ENCODE measurements at places on chromosomes 3 and 15. TPM values are rescaled to one million over a fixed set of nuclear protein-coding genes. Genes with fewer than 3 reads are reported as not detected.

GRCh38 chr3:155744626-155745324 lies at the start of gene PLCH1:
TSS of gene PLCH1 (minus strand) at chr3:155745071. CDS start at chr3:155704224, 40,847 bp downstream.
- no peak for DNase-seq

GRCh38 chr15:48680841-48681240 lies 35.3 kb upstream of the FBN1 start:
- no peak for DNase-seq

DNA sequence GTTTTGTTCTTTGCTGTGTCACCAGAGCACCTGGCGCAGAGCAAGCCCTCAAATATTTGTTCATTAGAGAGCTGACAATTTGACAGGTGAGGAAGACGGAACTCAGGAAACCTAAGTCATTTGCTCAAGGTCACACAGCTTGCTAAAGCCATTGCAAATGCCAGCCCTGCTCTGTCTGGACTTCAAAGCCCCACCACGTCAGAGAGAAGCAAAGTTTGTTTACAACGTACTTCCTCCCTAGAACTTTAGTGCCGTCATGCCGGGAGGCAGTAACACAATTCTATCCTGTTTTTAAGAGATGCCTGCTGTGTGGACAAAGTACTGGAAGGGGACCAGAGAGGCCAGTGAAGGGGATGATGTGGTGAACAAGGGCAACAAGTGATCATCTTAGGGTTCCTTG lies 216.6 kb upstream of the PRICKLE2 start:
- DNase-seq: no peak

- DNase-seq: no peak
Observed at GRCh38 chr15:89358755-89359439, 24.3 kb upstream of the POLG start.

DNA sequence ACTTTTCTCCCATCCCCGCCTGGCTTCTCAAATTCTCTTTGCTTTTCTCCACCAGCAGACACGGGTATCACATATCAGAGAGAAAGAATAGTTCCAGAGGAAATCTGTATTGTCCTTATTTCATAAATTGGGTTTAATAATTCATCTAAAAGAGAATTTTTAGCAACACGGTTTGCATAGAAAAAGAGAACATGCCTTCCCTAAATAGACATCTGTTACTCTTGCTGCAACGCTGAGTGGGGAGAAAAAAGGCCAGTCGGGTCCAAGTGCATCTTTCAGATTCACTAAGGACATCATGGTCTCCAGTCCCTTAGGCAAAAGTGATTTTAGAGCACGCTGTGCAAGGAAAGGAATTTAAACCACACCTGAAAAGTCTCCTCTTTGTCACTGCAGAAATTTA lies 201.3 kb downstream of the ABHD5 start:
- DNase-seq: no peak

DNA sequence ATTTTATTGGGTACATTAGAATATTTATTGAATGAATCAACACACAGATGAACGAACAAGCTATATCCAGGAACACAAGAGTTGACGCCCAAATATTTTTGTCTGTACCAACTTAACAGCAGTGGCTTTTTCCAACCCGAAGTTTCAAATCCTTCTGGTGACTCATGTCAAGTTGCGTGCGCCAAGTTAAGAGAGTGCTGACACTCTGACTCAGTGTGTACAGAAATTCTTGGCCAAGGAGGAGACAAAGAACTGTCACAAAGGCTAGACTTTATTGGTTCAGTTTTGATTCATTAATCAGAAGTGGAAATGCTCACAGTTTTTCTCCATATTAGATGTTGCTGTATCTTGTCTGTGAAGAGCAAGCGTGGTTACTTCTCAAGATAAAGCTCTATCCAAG lies 59.6 kb upstream of the TSC22D2 start:
- no peak for DNase-seq

DNA sequence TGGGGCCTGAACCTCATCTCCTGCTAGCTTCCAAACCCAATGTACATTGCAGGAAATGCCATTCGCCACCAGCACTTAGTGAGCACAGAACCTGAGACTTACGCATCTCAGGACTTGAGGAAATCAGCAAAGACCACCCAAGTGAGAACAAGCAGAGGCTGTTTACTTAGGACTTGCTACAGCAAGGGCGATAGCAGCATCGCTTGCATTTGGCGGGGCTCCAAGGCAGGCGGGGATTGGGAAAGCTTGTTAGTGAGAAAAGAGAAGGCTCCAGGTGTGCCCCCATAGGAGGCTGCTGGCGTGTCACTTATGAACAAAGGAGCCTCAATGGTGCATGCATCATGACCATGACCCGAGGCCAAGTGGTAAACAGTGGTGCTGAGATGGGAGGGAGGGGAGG lies 19.7 kb downstream of the SLC6A20 start:
- DNase-seq: peak; percentile 67

DNA sequence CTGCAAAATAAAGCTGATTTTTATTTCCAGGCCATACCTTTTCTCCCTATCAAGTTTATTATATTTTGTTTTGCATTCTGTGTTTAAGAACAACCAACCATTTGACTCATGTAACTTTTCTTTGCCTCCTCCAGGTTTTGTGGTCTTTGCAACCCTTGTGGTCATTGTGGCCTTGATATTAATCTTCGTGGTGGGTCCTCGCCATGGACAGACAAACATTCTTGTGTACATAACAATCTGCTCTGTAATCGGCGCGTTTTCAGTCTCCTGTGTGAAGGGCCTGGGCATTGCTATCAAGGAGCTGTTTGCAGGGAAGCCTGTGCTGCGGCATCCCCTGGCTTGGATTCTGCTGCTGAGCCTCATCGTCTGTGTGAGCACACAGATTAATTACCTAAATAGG lies 27.6 kb downstream of the NIPA2 start:
- DNase-seq: no peak

- DNase-seq: no peak
Observed at GRCh38 chr3:40593351-40593750, 68.6 kb downstream of the ZNF621 start.

GRCh38 chr3:29454161-29454611 lies 173.3 kb downstream of the RBMS3 start:
- no peak for DNase-seq

DNA sequence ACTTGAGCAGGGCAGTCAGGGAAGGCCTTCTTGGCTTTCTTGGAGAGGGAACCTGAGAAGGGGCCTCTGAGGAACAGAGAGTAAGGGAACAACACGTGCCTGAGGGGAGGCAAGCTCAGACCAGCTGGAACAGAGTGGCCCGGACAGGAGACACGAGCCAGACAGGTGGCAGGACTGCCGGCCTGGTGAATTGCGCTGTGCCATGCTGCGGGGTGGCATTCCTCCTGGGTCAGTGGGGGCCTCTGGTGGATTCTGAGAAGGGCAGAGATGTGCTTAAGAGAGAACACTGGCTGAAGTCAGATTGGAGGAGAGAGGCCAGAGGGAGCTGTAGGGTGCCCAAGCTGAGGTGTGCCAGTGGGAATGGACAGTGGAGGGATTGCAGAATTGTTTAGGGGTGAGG lies 4.9 kb downstream of the CHAC1 start:
- DNase-seq: no peak

- DNase-seq: no peak
Observed at GRCh38 chr3:27939521-27939920, 217.4 kb upstream of the EOMES start.

- no peak for DNase-seq
Observed at GRCh38 chr15:74631935-74632560, 16.4 kb downstream of the CLK3 start.

DNA sequence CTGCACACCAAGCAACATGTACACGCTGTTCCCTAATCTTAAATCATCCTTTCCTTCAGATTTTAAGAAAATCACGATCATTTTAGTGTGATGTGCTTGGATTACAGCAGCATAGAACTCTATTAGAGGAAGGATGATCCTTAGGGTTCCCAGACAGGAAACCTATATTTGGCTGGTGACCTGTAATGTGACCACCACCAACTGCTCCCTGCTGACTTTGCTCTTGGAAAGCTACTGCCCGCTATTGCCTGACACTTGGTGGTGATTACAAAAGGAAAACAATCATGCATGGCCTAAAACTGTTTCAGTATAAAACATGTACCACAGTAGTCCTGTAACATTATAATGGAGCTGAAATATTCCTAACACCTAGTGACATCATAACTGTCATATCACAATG lies 27.2 kb upstream of the LMOD3 start:
- DNase-seq: no peak

GRCh38 chr3:135038186-135038585 lies 243.1 kb downstream of the EPHB1 start:
- DNase-seq: no peak

DNA sequence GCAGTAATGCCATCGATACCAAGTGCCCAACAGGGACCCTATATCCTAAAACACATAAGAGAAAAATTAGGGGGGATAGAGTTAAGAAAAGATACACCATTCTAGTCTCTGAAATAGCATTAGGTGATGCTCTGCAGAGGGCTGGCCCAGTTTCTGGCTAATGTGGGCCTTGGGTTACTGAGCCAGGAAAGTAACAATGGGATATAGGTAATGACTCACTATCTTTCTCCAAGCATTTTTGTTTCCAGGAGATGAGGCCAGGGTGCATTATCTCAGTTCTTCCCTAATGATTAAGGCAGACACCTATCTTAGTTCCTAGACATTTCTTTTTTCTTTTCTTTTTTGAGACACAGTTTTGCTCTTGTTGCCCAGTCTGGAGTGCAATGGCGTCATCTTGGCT lies 50.0 kb downstream of the PRKAR2A start:
- DNase-seq: no peak

- DNase-seq: no peak
Observed at GRCh38 chr3:11602239-11602840, 41.4 kb downstream of the VGLL4 start.

- no peak for DNase-seq
Observed at GRCh38 chr3:184827572-184827971, 15.6 kb downstream of the VPS8 start.

DNA sequence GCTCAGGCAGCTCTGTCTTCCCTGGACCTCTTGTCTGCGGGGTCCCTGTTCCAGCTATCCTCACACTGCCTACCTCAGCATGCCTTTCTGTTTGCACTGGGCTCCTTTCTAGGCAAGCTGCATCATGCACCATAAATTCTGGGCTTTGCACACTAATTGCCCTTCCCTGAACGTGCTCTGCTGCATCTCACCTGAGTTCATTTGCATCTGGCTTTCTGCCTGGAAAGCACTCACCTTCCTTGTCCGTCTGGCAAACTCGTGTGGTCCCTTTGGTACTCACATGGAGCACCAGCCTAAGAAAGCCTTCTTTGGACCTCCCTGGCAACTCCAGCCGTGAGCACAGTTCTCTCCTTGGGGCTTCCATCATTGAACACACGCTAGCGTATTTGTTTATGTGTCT lies 365.6 kb downstream of the SV2B start:
- no peak for DNase-seq

DNA sequence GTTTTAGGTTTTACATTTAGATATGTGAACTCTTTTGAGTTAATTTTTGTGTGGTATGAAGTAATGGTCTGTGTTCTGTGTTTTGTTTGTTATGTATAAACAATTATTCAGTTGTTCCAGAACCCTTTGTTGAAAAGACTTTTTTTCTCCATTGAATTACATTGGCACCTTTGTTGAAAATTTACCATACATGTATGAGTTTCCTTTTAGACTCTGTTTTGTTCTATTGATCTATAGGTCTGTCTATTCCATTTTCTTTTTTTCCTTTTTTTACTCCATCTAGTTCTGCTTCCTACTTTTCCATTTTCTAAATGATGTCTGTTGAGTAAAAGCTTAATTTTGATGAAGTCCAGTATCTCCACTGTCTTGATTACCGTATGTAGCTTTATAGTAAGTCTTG lies 31.4 kb downstream of the ARIH2 start:
- no peak for DNase-seq

GRCh38 chr3:14366248-14366647 lies 36.2 kb upstream of the SLC6A6 start:
- no peak for DNase-seq

- DNase-seq: no peak
Observed at GRCh38 chr15:98703126-98703685, 54.9 kb downstream of the IGF1R start.

GRCh38 chr15:57861815-57862586 lies 155.5 kb downstream of the POLR2M start:
- DNase-seq: no peak

DNA sequence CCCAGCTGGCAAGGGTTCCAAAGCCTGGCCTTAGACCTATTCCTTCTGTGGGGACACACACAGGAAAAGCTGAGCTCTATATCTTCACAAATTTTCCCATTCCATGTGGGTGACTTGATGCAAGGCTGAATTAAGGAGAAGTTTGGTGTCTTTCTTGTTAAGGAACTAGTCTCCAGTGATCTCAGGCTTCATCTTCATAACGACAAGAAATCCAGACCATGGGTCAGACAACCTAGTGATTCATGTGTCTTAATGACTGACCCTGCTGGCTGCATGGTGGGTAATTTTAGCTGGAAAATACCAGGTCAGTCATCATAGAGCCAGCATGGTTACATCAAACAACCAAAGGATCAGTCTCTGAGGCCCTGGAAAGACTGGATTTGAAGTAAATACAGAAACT lies 112.7 kb upstream of the SLC4A7 start:
- DNase-seq: no peak

DNA sequence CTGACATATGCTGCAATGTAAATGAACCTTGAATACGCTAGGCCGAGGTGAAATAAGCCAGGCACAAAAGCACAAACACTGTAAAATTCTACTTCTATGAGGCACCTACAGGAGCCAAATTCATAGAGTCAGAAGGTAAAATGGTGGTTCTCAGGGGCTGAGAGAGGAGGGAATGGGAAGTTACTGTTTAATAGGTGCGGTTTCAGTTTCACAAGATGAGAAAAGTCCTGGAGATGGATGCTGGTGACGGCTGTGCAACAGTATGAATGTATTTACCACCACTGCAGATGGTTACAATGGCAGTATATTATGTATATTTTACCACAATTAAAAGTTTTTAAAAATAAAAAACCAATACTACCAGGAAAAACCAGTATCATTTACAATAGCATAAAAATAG lies 4.0 kb downstream of the TNK2 start:
- no peak for DNase-seq

GRCh38 chr3:40185029-40185695 lies 124.3 kb upstream of the EIF1B start:
- no peak for DNase-seq

GRCh38 chr15:60362321-60363086 lies 35.3 kb downstream of the ANXA2 start:
- DNase-seq: no peak

- DNase-seq: no peak
Observed at GRCh38 chr3:183274609-183275008, 21.6 kb downstream of the B3GNT5 start.

RFT1 gene
- 13.8 TPM for total RNA-seq

GP5 gene
- total RNA-seq: not detected

LRTM1 gene
- total RNA-seq: not detected

PPP1R14D gene
- not detected for total RNA-seq

KCNMB2 gene
- total RNA-seq: 1.5 TPM

ANP32A gene
- total RNA-seq: 55.2 TPM

GNAT1 gene
- total RNA-seq: not detected

CLDN11 gene
- 136 TPM for total RNA-seq

ERICH6 gene
- total RNA-seq: not detected

TRH gene
- 1.2 TPM for total RNA-seq

PCBP4 gene
- total RNA-seq: 36.6 TPM

RTP3 gene
- total RNA-seq: not detected

SPESP1 gene
- total RNA-seq: 1.5 TPM

CCR8 gene
- not detected for total RNA-seq

GPR62 gene
- total RNA-seq: not detected

FES gene
- total RNA-seq: 47.4 TPM

GLDN gene
- 5.9 TPM for total RNA-seq

CMTM8 gene
- 4.7 TPM for total RNA-seq

USP50 gene
- not detected for total RNA-seq

Data from vagina (tissue), 2 donors.